Activated effector memory CD4-positive, alpha-beta T cell treated with anti-CD3 and anti-CD28 coated beads, Interleukin-2, amount 50 U/mL, for 16 hours (primary cell): ENCODE measurements at places on chromosomes 5 and 9.

GRCh38 chr5:173802670-173803165 lies 85.4 kb upstream of the CPEB4 start:
- no peak for DNase-seq

DNA sequence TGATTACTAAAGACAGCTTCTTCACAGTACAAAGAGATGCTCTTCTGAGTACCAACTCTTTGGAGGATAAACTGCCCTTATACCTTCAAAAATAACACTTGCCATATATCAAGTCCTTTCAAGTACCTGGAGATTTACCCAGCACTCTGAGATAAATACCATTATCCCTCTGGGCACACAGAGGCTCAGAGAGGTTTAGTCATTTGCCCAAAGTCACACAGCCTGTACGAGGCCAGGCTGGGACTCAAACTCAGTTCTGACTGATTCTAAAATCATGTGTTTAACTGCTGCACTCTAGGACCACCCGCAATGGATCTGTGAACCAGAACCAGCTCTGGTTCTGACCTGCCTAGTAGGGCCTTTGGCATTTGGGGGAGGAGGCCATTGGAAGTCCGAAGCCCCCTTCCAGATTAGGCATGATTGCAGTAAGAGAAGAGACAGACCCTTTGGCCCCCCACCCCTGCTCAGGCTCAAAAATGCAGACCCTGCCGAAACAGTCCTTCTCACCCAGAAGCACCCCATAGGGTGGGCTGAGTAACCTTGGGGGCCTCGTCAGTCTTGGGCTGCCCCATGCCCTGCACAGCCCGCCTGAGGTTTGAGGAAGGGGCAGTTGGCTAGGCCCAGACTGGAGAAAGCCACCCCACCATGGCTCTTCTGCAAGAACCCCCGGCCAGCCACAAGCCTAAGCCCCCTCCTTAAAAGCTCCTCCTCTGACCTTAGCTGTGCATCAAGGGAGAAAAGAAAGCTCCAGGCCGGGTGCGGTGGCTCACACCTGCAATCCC lies 32.8 kb upstream of the IL17B start:
- DNase-seq, result no peak

DNA sequence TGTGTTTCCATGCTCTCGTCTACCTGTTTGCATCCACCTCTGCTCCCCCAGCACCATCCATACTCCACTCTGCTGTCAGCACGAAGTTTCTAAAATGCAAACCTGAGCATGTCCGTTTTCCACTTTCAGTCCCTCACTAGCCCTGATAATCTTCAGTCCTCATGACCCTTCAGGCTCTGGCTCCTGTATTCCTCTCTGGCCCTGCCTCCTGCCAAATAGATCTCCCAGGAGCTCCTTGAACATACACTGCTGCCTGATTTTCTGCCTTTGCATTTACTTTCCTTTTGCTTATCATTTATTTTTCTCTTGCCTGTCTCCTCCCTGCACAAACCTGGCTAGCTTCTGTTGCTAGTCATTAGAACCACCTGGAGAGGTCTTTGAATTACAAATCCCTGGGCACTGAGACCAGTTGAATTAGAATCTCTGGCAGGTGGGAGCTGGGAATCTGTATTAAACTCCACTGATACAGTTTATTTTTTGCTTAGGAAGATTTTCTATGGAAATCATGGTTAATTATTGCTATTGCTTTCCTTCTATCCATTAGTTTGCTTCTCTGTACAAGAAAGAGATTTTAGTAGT lies 18.5 kb downstream of the ARHGEF28 start:
- DNase-seq, result no peak

DNA sequence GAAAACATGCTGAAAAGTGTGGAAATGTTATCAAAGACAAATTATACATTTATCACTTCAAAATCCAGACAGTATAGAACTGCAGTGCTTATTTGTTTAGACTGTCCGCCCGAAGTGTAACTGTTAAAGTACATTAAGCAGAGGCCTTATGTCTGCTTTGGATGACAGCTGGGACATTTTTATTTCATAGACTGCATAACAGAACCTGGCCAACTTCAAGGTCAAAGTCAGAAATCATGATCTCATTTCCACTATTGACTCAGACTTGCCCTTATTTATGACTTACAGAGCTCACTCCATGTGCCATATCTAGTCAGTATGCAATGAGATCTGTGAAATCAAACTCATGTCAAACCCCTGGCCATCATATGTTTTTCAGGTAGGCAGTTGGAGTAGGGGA lies 87.7 kb downstream of the RAB3C start:
- no peak for DNase-seq

GRCh38 chr9:26947736-26948135 lies 694 bp upstream of the PLAA start:
- DNase-seq, result peak; percentile 73

GRCh38 chr5:75885849-75886596 lies 168.8 kb upstream of the POC5 start:
- no peak for DNase-seq

- no peak for DNase-seq
These were observed 3.7 kb upstream of the UCK1 start for GRCh38 chr9:131534721-131535237.

GRCh38 chr9:129884220-129885017 lies 49.2 kb downstream of the USP20 start:
- peak; percentile 98 for DNase-seq

- no peak for DNase-seq
These were observed 311.2 kb downstream of the TRIM32 start for GRCh38 chr9:116998305-116998704.

- DNase-seq, result no peak
These were observed 54.7 kb downstream of the ANXA2R start for GRCh38 chr5:42985129-42986037.
